Ovary (tissue), 10 donors: ENCODE measurements at places on chromosomes 5 and 9. TPM values are rescaled to one million over a fixed set of nuclear protein-coding genes. Genes with fewer than 3 reads are reported as not detected.
A peak's percentile ranks its signal among the peaks of the same experiment; 100 is the strongest.

DNA sequence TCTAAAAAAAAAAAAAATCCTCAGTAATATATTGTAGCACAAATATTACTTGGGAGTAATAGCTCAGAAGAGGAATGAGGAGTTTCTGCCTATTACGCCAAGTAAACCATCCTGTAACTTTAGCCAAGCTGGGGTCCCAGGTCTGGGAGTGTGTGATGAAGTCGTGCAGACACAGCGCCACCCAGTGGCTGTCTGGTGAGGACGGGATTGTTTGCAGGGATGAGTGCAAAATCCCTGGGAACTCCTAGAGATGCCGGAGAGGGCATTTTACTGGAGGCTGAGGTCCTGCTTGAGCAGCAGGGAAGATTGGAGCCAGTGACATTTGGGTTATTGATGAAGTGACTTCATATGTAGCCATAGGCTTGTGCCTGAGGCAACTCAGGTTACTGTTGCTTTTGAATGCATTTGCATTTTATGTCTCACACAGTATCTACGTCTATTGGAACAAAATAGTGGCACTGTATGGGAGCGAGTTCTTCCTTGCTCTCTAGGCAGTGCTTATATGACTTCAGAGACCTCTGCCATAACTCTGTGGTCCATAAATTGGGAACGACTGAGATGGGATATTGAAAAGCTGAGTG, 72.8 kb downstream of the PSAT1 start:
- no peaks in the 10 kb centered on the region for H3K36me3 ChIP-seq
- peak; percentile 72 for DNase-seq
- H3K27ac ChIP-seq = no peak overlapping the region
- no peaks in the 10 kb centered on the region for H3K27me3 ChIP-seq
- H3K4me1 ChIP-seq = no peaks in the 10 kb centered on the region
- H3K4me3 ChIP-seq = no peak overlapping the region

GRCh38 chr5:66519626-66520025, 76.6 kb upstream of the MAST4 start:
- H3K27me3 ChIP-seq = no peaks in the 10 kb centered on the region
- H3K4me1 ChIP-seq = no peaks in the 10 kb centered on the region
- no peaks in the 10 kb centered on the region for H3K36me3 ChIP-seq

GRCh38 chr9:114315723-114316363, 7.1 kb upstream of the ORM1 start:
- H3K4me3 ChIP-seq = no peak overlapping the region
- H3K27me3 ChIP-seq = no peaks in the 10 kb centered on the region
- no peaks in the 10 kb centered on the region for H3K4me1 ChIP-seq
- DNase-seq = peak; percentile 1

- no peaks in the 10 kb centered on the region for H3K36me3 ChIP-seq
- no peaks in the 10 kb centered on the region for H3K27me3 ChIP-seq
- no peak overlapping the region for H3K27ac ChIP-seq
- no peak for DNase-seq
These were observed 222.6 kb downstream of the NPR3 start for GRCh38 chr5:32933692-32934091.

- no peaks in the 10 kb centered on the region for H3K4me1 ChIP-seq
- DNase-seq = no peak
- H3K36me3 ChIP-seq = no peaks in the 10 kb centered on the region
- no peak within 1 kb of the TSS for H3K27ac ChIP-seq
- no peak within 1 kb of the TSS for H3K4me3 ChIP-seq
These were observed at the start of gene PRDM9 for GRCh38 chr5:23507278-23507685. Gene PRDM9 (plus strand): TSS chr5:23507609. CDS start chr5:23509034, 1,425 bp downstream.

DNA sequence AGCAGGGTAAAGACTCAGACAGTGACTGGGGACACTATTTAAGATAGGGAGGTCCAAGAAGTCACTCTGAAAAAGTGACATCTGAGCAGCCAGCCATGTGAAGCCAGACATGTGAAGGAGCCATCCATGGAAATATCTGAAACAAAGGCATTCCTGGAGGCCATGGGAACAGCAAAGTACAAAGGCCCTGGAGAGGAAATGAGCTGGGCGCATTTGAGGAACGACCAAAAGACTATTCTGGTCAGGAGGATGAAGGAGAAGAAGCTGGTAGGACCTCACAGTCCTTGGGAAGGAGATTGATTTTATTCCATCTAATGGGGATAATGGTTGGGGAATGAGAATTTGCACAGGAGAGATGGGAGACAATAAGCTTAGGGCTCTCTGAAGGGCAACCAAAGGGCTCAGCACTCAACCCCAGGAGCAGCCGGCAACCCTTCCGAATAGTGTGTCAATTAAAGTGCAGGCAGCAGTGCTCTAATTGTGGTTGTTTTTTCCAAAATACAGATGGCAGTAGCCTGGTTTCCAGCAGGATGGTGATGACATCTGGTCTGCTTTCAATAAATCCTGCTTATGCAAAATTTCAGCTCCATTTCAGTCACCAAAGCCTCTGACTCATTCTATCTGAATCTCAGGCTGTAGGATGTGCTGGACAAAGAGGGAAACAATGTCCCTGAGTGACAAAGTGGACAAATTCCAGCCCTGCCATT, 26.7 kb downstream of the FOXI1 start:
- no peaks in the 10 kb centered on the region for H3K36me3 ChIP-seq
- no peak for DNase-seq
- H3K27me3 ChIP-seq = no peaks in the 10 kb centered on the region
- no peak overlapping the region for H3K27ac ChIP-seq
- no peak overlapping the region for H3K4me3 ChIP-seq

GRCh38 chr9:113649054-113649453, 185.5 kb downstream of the RGS3 start:
- H3K4me1 ChIP-seq = peaks cover 4% of the 10 kb centered on the region
- H3K27ac ChIP-seq = no peak overlapping the region
- peak; percentile 62 for DNase-seq
- H3K27me3 ChIP-seq = no peaks in the 10 kb centered on the region
- no peaks in the 10 kb centered on the region for H3K36me3 ChIP-seq

DNA sequence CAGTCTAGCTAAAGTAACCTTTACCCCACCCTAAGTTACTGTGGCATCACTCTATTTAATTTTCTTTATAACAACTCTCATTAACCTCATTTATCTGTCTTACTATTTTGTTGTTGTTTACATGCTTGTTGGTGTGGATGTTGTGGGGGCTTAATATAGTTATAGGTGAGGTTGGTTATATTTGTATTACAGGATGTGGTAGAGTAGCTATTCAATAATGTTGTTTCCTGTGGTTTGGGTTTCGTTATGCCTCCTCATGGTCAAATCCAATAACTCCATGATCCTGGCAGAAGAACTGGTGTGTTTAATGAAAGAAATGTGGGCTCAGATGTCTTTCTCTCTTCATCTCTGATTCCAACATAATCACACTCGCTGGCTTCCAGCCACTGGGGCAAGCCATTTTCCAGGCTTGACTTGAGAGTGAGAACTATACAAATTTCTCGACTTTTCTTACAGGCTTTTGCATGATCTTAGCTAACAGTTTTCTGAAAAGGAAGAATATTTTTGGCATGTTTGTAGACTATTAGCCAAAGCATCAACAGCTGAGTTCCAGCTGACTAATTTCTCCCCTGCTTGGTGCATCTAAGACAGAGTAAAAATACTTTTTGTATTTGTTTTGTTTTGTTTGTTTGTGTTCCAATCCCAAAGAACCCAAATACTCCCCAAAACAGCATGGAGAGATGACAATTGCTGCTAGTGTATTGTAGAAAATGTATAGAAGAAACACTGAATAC, 303.7 kb upstream of the PAPPA start:
- DNase-seq = no peak
- no peaks in the 10 kb centered on the region for H3K4me1 ChIP-seq

SPATA24 gene
- 2.1 TPM for total RNA-seq

DNA sequence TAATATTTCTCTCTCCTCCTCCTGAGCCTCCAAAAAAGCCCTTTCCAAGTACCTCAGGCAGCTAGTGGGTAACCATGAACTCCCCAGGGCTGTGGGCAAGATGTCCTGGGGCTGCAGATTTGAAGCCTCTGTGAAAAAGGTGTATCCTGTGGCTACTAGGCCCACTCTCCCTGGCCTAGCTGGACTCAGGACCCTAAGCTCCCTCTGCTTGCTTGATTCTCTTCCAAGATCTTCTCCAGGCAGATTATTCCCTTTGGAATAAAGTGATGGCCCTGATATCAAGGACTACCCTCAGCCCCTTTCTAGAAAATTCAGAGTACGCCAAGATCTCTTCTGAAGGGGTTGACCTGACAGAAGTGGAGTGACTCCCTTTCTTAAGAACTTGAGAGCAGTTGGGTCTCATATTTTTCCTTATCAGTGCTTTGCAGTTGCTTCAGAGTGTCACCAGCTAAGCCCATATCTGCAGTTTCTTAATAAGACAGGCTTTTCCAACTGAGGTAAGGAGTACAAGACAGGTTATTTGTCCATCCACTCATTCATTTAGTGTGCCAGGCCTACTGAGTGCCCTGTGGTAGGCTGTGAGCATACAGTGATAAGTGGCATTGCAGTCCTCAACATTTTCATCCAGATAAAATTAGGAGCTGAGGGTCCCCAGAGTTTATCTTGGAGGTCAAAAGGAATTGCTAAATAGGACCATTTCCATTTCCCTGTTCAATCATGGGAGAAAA, 42.5 kb downstream of the CYSTM1 start:
- no peak overlapping the region for H3K27ac ChIP-seq
- DNase-seq = no peak
- H3K4me3 ChIP-seq = no peak overlapping the region
- no peaks in the 10 kb centered on the region for H3K4me1 ChIP-seq

- no peak overlapping the region for H3K27ac ChIP-seq
- DNase-seq = no peak
- H3K4me3 ChIP-seq = no peak overlapping the region
- no peaks in the 10 kb centered on the region for H3K36me3 ChIP-seq
- no peaks in the 10 kb centered on the region for H3K27me3 ChIP-seq
These were observed 334.7 kb downstream of the NDUFS4 start for GRCh38 chr5:53895091-53895683.

DNA sequence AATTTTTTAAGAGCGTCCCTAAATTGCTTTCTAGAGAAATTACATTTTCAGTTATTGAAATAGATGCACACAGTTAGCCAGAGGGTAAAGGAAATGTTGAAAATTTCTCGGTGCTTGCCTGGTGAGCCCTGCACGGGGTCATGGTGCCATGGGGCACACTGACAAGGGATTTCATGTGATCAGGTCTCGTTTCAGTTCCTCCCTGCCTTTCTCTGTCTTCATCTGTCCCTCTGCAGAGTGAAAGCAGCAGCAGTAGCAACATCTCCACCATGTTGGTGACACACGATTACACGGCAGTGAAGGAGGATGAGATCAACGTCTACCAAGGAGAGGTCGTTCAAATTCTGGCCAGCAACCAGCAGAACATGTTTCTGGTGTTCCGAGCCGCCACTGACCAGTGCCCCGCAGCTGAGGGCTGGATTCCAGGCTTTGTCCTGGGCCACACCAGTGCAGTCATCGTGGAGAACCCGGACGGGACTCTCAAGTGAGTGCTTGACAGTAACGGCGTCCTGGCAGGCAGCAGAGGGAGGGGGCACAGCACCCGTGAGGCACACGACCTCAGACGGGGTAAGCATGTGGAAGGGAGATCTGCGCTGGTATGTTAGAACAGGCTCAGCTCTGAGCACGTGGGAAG, 89.1 kb upstream of the OTULINL start:
- no peaks in the 10 kb centered on the region for H3K4me1 ChIP-seq
- DNase-seq = no peak
- no peaks in the 10 kb centered on the region for H3K27me3 ChIP-seq
- H3K27ac ChIP-seq = no peak overlapping the region
- no peaks in the 10 kb centered on the region for H3K36me3 ChIP-seq
- H3K4me3 ChIP-seq = no peak overlapping the region

GABBR2 gene
- not detected for total RNA-seq

GRCh38 chr5:176517053-176517661, 20.0 kb downstream of the RNF44 start:
- H3K27me3 ChIP-seq = no peaks in the 10 kb centered on the region
- H3K36me3 ChIP-seq = no peaks in the 10 kb centered on the region
- H3K4me1 ChIP-seq = no peaks in the 10 kb centered on the region
- DNase-seq = no peak
- no peak overlapping the region for H3K27ac ChIP-seq

- DNase-seq = no peak
- H3K36me3 ChIP-seq = no peaks in the 10 kb centered on the region
- H3K27me3 ChIP-seq = no peaks in the 10 kb centered on the region
- no peak overlapping the region for H3K4me3 ChIP-seq
- no peaks in the 10 kb centered on the region for H3K4me1 ChIP-seq
These were observed 31.6 kb upstream of the DTWD2 start for GRCh38 chr5:119019949-119020348.

DNA sequence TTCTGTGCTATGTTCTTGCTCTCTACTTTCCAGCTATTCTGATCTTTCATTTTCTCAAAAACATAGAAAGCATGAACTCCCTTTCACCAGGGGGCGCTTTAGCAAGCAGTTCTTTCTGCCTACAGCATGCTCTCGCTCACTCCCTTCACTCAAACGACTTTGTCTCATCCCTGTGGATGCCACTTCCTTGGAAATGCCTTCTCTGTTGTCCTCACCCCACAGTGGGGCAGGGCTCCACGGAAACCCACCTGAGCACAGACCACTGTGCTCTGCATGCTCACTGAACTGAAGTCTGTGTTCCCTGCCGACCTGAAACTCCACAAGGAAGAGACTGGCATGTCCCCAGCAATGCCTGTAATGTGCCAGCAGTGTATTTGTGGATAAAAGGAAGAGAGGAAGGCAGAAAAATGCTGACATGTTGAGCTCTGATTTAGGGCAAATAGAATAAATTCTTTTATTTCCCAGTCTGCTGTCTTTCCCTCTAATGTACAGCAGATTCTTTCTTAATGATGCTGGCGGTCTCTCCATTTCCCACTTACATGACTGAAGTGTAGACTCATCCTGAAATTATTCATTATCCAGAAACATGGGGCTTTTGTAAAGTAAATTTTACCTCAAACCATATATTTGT, 4.9 kb upstream of the ROR2 start:
- no peaks in the 10 kb centered on the region for H3K27me3 ChIP-seq
- H3K27ac ChIP-seq = no peak overlapping the region
- peak; percentile 78 for DNase-seq

- peaks cover 5% of the 10 kb centered on the region for H3K4me1 ChIP-seq
- peak; percentile 37 for DNase-seq
- H3K27ac ChIP-seq = peak overlapping the region; percentile 17
- H3K36me3 ChIP-seq = no peaks in the 10 kb centered on the region
- no peaks in the 10 kb centered on the region for H3K27me3 ChIP-seq
- no peak overlapping the region for H3K4me3 ChIP-seq
These were observed 295.4 kb upstream of the RIOK2 start for GRCh38 chr5:97478483-97478882.

DNA sequence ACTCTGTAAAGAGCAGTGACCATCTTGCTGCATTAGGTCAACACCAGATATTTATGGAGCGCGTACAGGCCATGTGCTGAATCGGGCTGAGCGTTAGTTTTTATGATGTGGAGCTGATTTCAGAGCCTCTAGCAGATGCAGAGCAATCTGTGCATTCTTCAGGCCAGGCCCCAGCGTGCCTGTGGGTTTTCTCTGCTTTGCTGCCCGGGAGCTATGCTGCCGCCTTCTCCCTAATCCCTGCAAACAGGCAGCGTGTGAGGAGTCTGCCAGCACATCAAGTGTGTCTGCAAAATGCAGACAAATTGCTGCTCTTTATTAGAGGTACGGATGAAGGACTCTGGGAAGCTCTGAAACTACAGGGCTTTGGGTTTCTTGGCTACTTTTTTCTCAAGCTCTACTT, 170.0 kb downstream of the NTRK2 start:
- H3K36me3 ChIP-seq = no peaks in the 10 kb centered on the region
- H3K27me3 ChIP-seq = no peaks in the 10 kb centered on the region
- no peak overlapping the region for H3K4me3 ChIP-seq
- no peaks in the 10 kb centered on the region for H3K4me1 ChIP-seq
- no peak for DNase-seq
- H3K27ac ChIP-seq = no peak overlapping the region
